GM12878 (cell line): ENCODE measurements at places on chromosomes 13 and 19. TPM values are rescaled to one million over a fixed set of nuclear protein-coding genes. Genes with fewer than 3 reads are reported as not detected.

DNA sequence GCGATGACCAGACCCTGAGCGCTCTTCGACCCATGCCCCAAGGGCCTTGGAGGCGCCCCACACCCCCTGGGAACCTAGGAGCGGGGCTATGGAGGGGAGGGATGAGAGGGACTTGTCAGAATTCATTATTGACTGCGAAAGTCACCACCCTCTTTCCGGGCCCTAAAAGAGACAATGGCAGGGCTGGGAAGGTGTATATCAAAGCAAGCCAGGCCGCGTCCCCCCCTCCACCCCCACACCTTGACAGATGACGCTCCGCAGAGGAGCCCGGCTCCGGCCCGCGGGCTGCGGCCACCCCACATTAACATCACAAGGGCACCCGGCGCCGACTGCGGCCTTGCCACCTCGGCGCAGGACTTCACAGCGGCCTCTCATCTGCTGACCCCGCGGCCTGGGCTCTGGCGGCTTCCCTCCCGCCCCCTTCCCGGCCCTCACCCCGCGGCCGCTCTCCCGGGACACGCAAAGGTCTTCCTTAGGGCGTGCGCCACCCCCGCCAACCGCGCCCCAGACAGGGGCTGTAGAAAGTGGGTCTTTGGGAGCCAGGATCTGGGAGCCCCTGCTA is 2.4 kb downstream of the CDX2 start:
- DNase-seq = no peak
- H3K4me3 ChIP-seq = no peak overlapping the region
- H3K4me1 ChIP-seq = no peaks in the 10 kb centered on the region
- no peaks in the 10 kb centered on the region for H3K36me3 ChIP-seq
- peaks cover 19% of the 10 kb centered on the region for H3K27me3 ChIP-seq

DNA sequence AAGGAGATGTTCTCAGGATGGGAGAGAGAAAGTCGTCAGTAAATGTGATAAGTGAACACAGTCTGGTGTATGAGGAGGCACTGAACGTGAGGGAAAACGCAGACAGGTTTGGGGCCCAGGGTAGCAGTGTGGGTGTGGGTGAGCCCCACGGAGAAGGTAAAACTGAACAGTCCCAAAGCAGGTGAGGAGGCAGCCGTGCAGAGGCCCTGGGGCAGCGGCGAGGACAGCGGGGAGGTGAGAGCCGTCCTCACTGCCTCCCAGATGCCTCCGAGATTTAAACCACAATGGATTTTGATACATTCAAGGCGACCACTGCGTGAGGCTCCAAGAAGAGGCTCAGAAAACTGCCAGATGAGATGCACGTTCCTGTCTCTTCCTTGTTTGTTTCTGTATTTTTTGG is 14.5 kb upstream of the SHC2 start:
- no peak overlapping the region for H3K4me3 ChIP-seq
- no peak for DNase-seq
- H3K36me3 ChIP-seq = no peaks in the 10 kb centered on the region
- no peak overlapping the region for H3K27ac ChIP-seq

GRCh38 chr13:98839856-98840769 is 87.6 kb upstream of the SLC15A1 start:
- no peak overlapping the region for H3K27ac ChIP-seq
- no peak for DNase-seq
- no peaks in the 10 kb centered on the region for H3K27me3 ChIP-seq
- no peaks in the 10 kb centered on the region for H3K4me1 ChIP-seq

DNA sequence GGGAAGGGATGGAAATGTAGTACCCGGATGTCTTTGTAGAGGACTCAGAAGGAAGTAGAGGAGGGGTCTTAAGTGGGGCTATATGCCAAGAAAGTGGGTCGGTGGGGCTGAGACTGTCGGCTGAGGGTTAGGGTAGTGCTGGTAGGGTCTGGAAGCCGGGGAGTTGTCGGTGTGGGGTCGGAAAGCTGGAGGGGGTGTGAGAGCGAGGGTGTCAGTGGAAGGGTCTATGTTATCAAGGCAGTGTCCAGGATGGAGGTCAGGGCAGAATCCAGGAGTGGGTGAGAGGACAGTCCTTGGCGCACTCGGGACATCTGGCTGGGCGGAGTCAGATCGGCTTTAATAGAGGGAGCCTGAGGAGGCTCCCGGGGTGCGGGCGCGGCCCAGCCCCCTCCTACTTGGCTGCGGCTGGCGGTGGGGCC is 1.7 kb downstream of the HSPB6 start:
- no peaks in the 10 kb centered on the region for H3K27me3 ChIP-seq
- no peak overlapping the region for H3K27ac ChIP-seq
- DNase-seq = no peak
- peaks cover 15% of the 10 kb centered on the region for H3K4me1 ChIP-seq

GRCh38 chr13:99354371-99354951 is 47.3 kb upstream of the GPR183 start:
- H3K36me3 ChIP-seq = no peaks in the 10 kb centered on the region; the same call in 1 of the 2 replicates
- peaks cover 61% of the 10 kb centered on the region for H3K4me1 ChIP-seq
- H3K4me3 ChIP-seq = peak overlapping the region; percentile 7
- no peaks in the 10 kb centered on the region for H3K27me3 ChIP-seq

DNA sequence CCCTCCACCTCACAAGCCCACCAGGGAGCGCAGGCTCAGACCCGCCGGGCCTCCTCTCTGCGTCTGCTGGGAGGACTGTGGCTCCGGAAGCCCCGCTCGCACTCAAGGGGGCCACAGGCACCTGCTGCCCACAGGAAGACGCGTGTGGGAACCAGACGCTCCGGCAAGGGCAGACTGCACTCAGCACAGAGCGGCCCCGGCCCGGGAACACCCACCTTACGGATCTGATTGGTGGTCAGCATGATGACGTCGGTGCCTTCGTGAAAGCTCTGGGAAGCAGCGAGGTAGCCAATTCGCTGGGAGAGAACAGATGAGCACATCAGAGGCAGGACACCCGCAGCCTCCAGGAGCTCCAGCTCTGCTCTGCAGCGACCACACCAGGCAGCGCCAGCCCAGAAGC is 14.6 kb downstream of the AP3D1 start:
- no peak overlapping the region for H3K4me3 ChIP-seq
- DNase-seq = no peak
- H3K36me3 ChIP-seq = peaks cover 35% of the 10 kb centered on the region
- no peak overlapping the region for H3K27ac ChIP-seq

DNA sequence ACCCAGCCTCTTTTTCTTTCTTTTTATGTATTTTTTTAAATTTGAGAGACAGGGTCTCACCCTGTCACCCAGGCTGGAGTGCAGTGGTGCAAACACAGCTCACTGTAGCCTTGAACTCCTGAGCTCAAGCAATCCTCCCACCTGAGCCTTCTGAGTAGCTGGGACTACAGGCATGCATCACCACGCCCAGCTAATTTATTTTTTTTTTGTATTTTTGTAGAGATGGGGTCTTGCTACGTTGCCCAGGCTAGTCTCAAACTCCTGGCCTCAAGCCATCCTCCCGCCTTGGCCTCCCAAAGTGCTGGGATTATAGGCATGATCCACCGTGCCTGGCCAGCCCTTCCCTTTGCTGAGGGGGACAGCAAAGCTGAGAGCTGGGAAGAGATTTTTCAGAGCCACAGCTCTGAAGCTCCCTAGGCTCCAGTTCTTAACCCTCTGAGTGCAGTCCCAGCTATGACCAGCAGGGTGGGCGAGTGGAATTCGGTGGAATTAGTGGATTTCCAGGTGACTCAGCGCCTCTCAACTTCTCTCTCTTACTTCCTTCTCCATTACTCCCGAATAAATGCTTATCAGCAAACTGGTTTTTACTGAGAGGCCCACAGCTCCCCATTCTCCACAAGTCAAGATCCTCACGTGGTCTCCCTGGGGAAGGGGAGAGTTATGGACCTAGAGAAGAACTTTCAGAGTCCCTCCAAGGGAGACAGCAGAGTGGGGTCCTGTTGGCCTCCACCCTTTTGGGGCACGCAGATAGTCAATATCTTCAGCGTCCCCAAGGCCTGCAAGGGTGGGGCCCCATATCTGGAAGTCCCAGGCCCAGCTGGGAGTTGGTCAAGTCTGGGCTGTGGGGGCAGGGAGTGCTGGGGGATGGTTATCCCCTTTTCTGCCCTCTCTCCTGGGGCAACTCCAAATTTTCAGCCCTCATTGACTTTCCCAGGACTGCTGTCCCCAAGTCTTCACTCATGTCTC is 1.2 kb downstream of the BLVRB start:
- peak overlapping the region; percentile 61 for H3K27ac ChIP-seq
- no peaks in the 10 kb centered on the region for H3K36me3 ChIP-seq
- H3K4me1 ChIP-seq = peaks cover 31% of the 10 kb centered on the region
- H3K27me3 ChIP-seq = no peaks in the 10 kb centered on the region; the same call in 1 of the 2 replicates

- H3K4me1 ChIP-seq = no peaks in the 10 kb centered on the region
- no peak overlapping the region for H3K27ac ChIP-seq
- no peaks in the 10 kb centered on the region for H3K27me3 ChIP-seq
- peaks cover 10% of the 10 kb centered on the region; the same call in 1 of the 2 replicates for H3K36me3 ChIP-seq
Measured at GRCh38 chr13:23672616-23673015, 102.4 kb downstream of the TNFRSF19 start.

- H3K4me1 ChIP-seq = peaks cover 10% of the 10 kb centered on the region
- H3K36me3 ChIP-seq = no peaks in the 10 kb centered on the region
- no peak for DNase-seq
- peak overlapping the region; percentile 98 for H3K27ac ChIP-seq
- no peaks in the 10 kb centered on the region for H3K27me3 ChIP-seq
Measured at GRCh38 chr19:58182577-58182988, 278 bp upstream of the ZNF274 start.

GRCh38 chr13:101465877-101466276 is 13.4 kb downstream of the ITGBL1 start:
- no peaks in the 10 kb centered on the region for H3K27me3 ChIP-seq
- no peak for DNase-seq
- no peak overlapping the region for H3K4me3 ChIP-seq
- H3K4me1 ChIP-seq = no peaks in the 10 kb centered on the region

PTGER1 gene
- not detected in 2 replicates for total RNA-seq

- DNase-seq = no peak
- H3K4me3 ChIP-seq = no peak overlapping the region
- H3K4me1 ChIP-seq = no peaks in the 10 kb centered on the region
- no peak overlapping the region for H3K27ac ChIP-seq
Measured at GRCh38 chr13:60155978-60156377, 7.8 kb downstream of the DIAPH3 start.
